ENCODE measurements at places on chromosomes 11 and 22.

DNA sequence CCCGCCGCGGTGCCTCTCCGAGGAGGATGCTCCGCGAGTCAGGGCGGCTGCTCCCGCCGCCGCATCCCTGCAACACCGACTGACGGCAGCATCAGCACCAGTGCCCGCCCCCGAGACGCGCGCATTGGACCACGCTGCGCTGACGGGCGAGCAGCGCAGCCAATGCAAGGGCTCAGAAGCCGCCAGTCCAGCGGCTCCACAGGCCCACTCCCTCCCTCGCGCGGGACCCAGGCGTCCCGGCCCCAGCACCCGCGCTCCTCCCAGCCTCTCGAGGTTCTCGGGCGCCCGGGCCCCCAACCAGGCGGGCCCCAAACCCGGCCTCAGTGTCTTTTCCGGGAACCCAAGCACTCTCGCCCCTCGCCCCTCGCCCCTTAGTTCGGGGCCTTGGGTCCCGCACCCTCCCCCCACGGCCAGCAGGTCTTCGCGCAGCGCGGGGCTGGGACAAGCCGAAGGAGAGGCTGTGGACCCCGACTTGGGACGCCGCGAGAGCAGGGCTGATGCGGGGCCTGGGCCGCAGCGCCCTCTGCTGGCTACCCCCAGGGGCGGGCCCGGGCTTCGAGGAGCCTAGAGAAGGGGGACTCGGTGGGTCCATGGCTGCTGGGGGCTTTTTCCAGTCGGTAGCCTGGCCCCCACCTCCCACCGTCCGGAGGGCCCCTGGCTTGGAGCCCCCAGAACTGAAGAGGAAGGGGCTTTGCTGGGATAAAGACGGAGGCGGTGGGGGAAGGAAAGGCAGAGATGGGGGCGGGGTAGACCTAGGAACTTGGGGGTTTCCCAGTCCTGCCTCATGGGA is at the start of gene NRXN2:
Gene NRXN2 (minus strand): TSS at position 81 of the 790 bp plus-strand sequence. CDS start 9,498 bp downstream, outside the sequence.
- peak; percentile 88 for DNase-seq

DNA sequence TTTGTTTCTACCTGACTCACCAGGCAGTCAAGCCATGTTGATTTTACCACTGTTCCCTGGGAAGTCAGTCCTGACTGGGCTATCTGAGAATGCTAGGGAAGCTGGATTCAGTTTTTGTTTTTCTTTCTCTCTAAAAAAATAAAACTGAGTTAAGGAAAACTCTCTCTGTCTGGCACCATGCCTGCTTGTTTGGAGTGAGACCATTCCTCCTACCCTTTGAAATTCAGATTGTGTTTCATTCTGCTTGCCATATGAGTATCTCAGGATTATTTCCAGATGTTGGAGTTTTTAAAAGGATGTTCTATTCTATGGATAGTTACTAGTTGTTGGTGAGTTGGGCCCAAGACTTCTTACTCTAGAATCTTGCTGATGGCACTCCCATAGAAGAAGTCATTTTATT is 1917.0 kb downstream of the LRRC4C start:
- no peak for DNase-seq

- DNase-seq, result no peak
Measured at GRCh38 chr11:14330881-14331280, 28.1 kb downstream of the RRAS2 start.

DNA sequence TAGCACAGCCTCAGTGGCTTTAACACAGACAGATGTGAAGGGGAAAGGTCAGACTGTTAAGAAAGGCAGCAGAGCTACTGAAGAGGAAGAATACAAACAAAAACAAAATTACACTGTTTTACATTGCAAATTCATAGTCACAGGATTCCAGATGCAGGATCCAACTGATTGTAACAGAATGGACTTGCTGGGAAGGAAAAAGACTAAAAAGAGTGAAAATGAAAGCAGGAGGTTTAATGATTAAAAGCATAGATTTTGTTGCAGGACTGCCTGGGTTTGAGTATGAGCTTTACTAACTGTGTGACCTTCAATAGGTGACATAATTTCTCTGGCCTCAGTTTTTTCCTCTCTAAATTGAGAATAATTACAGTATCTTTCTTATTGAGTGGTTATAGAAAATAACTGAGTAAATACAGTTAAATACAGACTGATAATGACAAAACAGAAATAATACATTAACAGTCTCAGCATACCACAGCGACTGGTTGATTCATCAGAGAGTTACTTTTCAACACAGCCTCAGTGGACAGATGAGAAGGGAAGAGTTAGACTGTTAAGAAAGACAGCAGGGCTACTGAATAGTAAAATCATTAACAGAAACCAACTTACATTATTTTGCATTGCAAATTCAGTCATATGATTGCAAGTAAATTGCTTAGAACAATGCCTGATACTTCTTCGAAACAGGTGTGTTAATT is 704.2 kb upstream of the TENM4 start:
- DNase-seq, result no peak

DNA sequence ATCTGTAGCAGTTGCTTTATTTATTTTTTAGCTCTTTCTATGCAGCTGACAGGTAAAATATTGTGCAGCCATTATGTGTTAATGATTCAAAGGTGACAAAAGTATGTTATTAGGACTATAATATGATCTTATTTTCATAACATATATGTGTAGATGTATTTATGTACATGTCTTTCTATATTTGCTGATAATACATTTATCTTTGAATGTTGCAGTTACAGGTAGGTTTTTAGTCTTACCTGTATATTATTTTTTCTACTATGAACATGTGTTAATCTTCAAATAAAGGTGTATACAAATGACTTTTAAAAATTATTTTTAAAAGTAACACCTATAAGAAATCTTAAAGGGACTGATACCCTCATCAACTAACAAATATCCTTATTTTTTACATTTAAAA is 33.6 kb downstream of the FAR1 start:
- no peak for DNase-seq

GRCh38 chr22:40957601-40958000 is 6.4 kb downstream of the RBX1 start:
- DNase-seq, result no peak

Measured in NCI-H82 (cell line).